ENCODE measurements at places on chromosomes 2 and 18.
A peak's percentile ranks its signal among the peaks of the same experiment; 100 is the strongest.

GRCh38 chr18:68725346-68725745 is 10.4 kb upstream of the TMX3 start:
- no peak for DNase-seq

DNA sequence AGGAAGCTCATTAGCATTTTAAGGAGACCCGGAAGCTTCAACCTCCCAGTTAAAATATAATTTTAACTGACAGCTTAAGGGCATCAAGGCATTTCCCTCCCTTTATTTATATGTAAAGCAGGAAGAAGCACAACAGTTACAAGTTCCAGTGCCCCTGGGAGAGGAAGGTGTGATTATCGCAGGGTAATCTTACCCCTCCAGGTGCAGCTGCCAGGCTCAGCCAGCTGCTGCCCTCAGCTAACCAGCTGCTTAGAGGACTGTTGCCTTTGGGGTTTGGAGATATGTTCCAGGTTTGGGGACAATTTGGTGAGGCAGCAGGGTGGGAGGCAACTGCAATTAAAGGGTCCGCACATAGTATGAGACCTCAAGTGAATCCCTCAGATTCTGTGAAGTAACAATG is 55.3 kb upstream of the SETBP1 start:
- peak; percentile 48 for DNase-seq

GRCh38 chr2:199136681-199137080 is 321.1 kb downstream of the SATB2 start:
- no peak for DNase-seq

DNA sequence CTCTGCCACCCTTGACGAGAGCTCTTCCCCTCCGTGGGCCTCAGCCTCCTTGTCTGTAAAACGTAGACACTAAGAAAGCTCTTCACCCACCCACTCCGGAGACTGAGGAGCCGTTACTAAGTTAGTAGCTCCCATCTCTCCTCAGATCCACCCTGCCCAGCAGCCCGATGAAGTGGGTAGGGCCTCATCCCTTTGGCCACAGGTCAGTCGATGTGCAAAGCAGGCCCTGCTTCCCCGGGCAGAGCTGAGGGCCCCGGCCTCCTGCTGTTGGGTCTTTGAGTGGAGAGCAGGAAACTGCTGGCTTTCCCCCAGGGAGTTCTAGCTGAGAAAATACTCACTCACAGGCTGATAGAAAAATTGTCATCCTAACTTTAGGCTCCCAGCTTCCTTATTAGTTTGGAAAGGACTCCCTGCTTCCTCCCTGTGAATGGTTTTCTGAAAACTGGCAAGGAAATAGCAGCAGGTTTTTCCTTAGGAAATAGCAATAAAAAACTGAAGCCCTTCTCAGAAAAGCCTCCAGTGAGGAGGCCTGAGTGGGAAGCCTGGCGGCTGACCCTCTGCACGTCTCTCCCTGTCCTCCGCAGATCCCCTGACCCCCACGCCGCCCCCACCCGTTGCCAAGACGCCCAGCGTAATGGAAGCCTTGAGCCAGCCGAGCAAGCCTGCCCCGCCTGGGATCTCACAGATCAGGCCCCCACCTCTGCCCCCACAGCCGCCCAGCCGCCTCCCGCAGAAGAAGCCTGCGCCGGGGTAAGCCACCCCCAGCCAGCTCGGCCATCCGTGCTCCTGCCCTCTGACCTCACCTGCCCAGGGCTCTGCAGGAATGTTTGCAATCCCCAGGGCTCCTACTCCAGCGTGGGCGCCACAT is 30.2 kb downstream of the ITGB1BP1 start:
- DNase-seq = no peak

GRCh38 chr2:48747319-48747718 is 8.2 kb downstream of the LHCGR start:
- DNase-seq = no peak

- no peak for DNase-seq
These were observed 327.6 kb downstream of the RDH14 start for GRCh38 chr2:18232731-18233438.

DNA sequence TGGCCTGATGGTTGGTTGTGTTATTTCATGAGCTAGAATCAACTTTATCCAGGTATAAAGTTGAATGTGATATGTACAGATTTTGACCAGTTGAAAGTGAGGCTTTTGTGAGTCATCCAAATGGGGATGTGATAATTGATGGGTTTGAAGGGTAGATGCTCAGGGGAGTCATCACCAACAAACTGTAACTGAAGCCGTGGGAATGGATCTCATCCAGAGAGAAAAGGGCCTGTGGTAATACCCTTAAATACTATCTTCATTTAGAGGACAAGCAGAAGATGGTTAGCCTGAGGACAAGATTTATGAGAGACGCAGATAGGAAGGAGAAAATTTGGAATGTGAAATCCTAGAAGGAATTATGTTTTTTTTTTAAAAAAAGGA is 90.5 kb upstream of the MYO3B start:
- DNase-seq = no peak

DNA sequence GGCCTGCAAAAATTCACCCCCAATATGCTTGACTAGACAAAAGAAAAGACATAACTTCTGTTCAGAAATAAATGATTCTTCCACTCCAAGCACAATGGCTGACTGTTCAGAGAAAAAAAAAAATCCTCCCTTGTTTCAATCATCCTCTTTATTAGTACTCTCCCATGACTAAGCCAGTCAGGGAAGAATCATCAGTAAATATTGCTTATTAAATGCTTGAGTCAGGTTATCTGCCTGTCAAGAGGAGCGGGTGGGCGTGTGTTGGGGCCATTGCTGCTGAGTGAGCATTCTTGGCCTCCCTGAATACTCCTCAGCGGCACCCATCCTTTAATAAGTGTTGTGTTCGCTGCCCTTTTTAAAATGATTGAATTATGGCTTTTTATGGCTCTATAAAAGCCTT is 1334.8 kb upstream of the CELF4 start:
- DNase-seq = no peak

- DNase-seq = no peak
These were observed 290.1 kb downstream of the CLIP4 start for GRCh38 chr2:29405266-29405665.

DNA sequence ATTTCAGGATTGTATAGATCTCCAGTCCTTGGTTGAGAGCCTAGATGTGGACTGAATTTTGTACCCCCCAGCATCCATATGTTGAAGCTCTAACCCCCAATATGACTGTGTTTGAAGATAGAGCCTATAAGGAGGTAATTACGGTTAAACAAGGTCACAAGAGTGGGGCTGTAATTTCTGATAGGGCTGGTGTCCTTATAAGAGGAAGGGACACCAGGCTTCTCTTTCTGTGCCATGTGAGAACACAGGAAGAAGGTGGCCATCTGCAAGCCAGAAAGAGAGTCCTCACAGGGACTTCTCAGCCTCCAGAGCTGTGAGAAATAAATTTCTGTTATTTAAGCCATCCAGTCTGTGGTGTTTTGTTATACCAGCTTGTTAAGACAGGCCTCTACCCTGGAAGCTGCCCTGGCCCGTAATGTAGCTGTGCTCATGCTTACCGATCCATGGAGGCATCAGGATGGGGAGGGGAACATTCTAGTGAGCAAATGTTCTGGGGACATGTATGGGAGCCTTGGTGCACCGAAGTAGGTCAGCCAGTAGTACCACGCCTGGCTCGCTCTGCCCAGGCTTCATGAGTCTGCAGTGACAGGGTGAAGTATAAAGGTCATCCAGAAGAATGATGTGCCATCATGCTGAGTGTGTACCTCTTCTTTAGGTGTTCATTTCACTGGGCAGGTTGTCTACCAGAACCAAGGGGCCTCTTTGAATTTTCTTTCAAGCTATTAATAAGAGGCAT is 16.1 kb downstream of the RASGRP3 start:
- no peak for DNase-seq

- no peak for DNase-seq
These were observed 135.0 kb downstream of the HDAC4 start for GRCh38 chr2:239265681-239266433.

GRCh38 chr2:16202266-16203020 is 262.1 kb downstream of the MYCN start:
- DNase-seq = no peak

GRCh38 chr18:3648200-3648599 is 198.2 kb downstream of the TGIF1 start:
- DNase-seq = no peak

GRCh38 chr2:21223618-21224017 is 99.8 kb downstream of the TDRD15 start:
- DNase-seq = no peak

GRCh38 chr2:181420259-181421130 is 36.7 kb upstream of the ITGA4 start:
- DNase-seq = no peak

DNA sequence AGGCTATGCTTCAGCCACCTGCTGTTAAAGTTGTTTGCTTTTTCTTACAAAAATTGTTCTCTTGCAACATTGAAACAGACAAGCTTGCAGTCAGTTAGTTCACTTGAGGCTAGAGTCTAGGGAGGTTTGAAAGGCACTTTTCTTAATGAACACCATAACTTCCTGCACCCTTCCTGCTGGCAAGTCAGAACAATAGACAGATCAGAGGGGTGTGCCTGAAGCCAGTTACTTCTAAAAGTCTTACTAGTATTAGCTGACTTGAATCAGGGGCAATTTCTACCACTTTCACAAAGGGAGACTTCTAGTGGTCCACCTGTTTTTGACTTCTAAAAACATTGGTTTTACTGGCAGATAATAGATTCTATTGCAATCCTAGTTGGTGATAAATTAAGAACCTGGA is 367.4 kb upstream of the CDH20 start:
- no peak for DNase-seq
